Stimulated activated CD4-positive, alpha-beta T cell treated with anti-CD3 and anti-CD28 coated beads, Interleukin-15, amount 100 ng/mL, for 24 hours (primary cell): ENCODE measurements at places on chromosomes 6 and 20.

GRCh38 chr20:58112017-58112781 lies 116.3 kb downstream of the ANKRD60 start:
- no peak for DNase-seq

- no peak for DNase-seq
These were observed 56.5 kb upstream of the HDGFL1 start for GRCh38 chr6:22512686-22513427.

GRCh38 chr20:3251806-3252205 lies 12.8 kb upstream of the SLC4A11 start:
- no peak for DNase-seq

DNA sequence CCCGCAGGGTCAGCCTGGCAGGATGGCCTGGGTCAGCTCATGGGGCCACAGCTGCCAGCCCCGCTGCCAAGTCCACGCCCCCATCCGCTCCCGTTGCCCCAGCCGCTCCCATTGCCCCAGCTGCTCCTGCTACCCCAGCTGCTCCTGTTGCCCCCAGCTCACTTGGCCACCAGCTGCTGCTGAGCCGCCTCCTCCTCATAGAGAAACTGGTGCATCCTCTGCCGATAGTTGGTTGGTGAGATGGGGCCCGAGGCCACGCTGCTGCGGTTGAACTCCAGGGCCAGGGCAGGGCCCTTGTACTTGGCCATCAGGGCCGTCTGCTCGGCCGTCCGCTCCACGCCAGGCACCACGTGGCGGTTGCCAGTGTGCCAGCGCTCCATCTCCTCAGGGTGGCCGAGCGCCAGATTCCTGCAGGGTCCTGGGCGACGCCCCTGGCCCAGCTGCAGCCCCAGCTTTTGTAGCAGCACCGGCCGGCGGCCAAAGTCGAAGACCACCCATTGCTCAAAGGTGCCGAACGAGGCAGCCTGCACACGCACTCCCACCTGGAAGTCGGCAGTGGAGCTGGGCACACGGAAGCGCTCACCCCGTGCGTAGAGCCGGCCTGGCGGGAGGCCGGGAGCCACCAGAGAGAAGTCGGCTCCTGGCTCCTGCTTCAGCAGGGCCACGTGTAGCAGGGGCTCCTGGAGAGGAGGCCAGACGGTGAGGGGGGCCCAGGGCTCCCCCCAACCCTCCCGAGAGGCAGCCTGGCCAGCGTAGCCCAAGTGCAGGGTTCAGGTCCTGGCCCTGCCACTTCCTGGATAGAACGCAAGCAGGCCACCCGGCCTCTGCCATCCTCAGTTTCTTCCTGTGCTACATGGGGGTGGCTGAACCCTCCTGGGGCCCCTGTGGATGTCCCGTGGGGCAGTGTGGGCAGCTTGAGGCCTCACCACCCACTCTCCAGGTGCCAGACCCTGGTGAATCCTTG lies 4.8 kb downstream of the HELZ2 start:
- no peak for DNase-seq

GRCh38 chr20:57025666-57026224 lies 240.7 kb downstream of the BMP7 start:
- DNase-seq = no peak

GRCh38 chr20:19881080-19881840 lies 123.2 kb downstream of the RIN2 start:
- DNase-seq = no peak

- no peak for DNase-seq
These were observed 347.6 kb upstream of the MMS22L start for GRCh38 chr6:97630604-97631003.

GRCh38 chr6:40909811-40910210 lies 129.2 kb downstream of the UNC5CL start:
- no peak for DNase-seq

GRCh38 chr6:163930012-163930411 lies 515.5 kb downstream of the QKI start:
- DNase-seq = no peak

DNA sequence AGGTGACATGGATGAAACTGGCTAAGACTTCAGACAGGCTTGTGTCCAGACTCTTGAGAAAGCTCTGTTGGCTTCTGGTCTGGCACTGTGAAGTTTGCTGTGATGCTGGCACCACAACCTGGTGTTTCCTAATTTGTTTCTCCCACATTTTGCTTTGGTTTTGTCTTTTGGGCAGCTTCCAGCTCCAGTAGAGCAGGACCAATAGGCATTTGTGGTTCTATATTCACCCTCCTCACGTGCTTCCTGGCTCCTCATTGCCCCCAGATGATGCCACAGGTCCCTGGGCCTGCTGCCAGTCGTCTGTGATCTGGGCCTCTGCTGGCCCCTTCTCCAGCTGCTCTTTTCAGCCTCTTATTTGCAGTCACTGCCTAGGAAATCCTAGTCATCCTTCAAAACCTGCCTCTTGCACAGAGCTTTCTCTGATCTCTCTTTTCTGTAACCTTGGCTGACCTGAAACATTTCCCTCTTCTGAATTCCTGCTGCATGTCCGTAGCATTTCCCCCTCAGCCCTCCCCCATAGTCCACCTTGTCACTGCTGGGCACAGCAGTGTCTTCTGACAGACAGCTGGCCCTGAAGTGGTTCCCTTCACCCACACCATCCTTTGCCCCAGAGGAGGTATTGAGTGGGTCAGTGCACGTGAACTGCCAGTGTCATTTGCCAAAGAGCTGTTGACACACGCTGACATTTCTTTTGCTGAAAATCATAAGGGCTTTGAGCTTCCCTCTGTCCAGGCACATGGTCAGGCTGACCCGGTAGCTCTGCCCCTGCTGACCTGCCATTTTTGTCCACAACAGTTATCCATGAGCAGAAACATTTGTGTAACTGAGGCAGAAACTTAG lies 63.0 kb downstream of the PTPN1 start:
- no peak for DNase-seq

GRCh38 chr6:89807581-89807980 lies 12.0 kb downstream of the MDN1 start:
- no peak for DNase-seq

- no peak for DNase-seq
These were observed 17.8 kb upstream of the BLCAP start for GRCh38 chr20:37545516-37545915.

- peak; percentile 74 for DNase-seq
These were observed 185.7 kb downstream of the BACH2 start for GRCh38 chr6:90110971-90111370.

- no peak for DNase-seq
These were observed 137.4 kb upstream of the RNF24 start for GRCh38 chr20:4152696-4153235.

- no peak for DNase-seq
These were observed 284.9 kb downstream of the PRKN start for GRCh38 chr6:162442687-162443086.

GRCh38 chr6:150891888-150892485 lies 26.5 kb downstream of the MTHFD1L start:
- DNase-seq = peak; percentile 59

DNA sequence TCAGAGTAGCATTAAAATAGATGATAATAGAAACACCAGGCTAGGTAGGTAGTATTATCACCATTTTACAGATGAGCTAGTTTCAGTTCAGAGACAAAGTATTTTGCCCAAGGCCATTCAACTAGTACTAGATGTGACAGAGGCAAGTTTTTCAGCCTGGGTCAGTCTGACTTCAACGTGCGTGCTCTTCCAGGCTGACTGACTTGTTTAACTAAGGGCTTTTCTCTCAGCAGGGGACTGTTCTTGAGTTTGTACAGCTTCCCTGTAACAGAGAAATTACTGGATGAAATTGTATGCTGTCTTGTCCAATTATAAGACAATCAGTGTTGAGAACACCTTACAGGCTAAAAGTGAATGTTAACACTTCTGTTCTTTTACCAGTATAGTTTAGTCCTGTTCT lies 333.5 kb upstream of the MAN1A1 start:
- DNase-seq = no peak

DNA sequence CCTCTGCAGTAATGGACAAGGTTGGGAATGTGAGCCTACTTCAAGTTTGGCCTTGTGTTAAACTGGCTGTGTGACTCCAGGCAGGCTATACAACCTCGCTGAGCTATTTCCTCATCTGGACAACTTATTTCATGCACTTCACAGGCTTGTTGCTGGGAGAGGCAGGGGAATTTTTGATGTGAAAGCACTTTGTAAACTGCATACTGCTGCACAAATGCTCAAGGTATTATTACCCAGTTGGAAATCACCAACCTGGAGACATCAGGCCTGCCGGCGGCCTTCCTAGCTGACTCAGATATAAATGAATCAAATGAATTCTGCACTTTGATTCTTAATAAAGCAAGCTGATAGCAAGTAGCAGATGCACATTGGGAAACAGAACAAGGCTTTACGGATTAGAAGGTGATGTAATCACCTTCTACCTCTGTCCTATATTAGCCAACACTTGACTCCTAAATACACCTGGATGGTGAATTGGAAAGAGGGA lies 10.1 kb downstream of the JARID2 start:
- peak; percentile 20 for DNase-seq

DNA sequence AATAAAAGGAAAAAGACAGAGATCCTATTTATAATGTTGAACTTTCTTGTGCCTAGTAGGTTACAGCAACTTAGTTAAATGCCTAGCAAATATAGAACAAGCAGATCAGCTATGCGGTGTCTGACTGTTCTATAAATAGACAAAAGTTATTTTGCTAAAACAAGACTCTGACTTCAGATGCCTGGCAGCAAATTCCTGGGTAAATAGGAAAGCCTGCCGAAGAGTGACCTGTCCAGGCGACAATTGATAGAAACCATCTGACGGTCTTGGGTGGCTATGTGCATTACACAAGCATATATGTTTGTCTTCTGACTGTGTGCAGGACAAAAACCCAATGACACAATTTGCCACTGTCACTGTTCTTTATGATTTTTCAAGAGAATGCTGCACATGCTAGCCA lies 38.0 kb upstream of the PDE10A start:
- no peak for DNase-seq

GRCh38 chr6:122652431-122652830 lies 42.2 kb downstream of the PKIB start:
- no peak for DNase-seq

DNA sequence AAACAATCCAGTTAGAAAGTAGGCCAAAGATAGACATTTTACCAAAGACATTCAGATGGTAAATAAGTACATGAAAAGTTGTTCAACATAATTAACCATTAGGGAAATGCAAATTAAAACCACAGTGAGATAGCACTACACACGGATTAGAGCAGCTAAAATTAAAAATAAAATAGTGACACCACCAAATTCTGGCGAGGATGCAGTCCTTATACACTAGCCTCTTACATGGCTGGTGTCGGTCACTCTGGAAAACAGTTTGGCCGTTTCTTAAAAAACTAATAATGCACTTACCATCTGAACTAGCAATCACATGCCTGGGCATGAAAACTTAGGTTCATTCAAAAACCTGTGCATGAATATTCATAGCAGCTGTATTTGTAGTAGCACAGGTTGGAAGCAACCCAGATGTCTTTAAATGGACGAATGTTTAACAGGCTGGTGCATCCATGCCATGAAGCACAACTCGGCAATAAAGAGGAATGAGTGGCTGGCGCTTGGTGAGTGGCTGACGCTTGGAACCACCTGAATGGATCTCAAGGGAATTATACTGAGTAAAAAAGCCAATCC lies 77.0 kb downstream of the FAM120B start:
- no peak for DNase-seq

DNA sequence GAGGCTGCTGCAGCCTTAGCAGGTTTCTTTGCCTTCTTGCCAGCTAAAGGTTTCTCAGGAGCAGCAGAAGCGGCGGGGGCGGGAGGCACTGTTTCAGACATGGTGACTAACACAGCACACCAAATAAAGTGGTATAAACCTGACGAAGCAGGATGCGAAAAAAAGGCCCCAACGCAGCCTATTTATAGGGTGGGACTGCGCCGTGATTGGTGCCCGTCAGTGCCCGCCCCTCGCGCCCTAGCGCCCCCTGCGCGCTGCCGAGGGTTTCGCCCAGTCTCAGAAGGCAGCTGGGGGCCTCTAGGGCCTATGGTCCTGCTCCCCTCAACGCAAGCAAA lies 55.0 kb downstream of the TRIM38 start:
- peak; percentile 91 for DNase-seq

DNA sequence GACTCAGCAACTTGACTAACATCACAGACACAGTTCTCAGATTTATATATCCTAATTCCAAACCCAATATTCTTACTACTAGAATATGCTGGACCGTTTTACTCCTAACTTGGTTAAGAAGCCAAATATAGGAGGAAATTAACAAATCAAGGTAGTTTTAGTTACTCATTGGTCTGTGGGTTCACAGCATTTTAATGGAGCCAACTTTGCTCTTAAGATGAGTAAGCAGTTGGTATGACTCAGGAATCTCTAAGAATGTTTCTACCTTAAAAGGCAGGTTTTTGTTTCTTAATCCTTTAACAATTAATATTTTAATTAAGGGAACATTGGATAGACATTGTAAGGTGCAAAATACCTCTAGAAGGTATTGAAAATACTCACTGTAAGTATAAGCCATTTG lies 31.6 kb downstream of the OPRM1 start:
- DNase-seq = no peak

GRCh38 chr6:6461138-6461537 lies 127.4 kb upstream of the LY86 start:
- DNase-seq = no peak

GRCh38 chr6:28378644-28379043 lies 20.9 kb downstream of the ZSCAN12 start:
- DNase-seq = no peak

DNA sequence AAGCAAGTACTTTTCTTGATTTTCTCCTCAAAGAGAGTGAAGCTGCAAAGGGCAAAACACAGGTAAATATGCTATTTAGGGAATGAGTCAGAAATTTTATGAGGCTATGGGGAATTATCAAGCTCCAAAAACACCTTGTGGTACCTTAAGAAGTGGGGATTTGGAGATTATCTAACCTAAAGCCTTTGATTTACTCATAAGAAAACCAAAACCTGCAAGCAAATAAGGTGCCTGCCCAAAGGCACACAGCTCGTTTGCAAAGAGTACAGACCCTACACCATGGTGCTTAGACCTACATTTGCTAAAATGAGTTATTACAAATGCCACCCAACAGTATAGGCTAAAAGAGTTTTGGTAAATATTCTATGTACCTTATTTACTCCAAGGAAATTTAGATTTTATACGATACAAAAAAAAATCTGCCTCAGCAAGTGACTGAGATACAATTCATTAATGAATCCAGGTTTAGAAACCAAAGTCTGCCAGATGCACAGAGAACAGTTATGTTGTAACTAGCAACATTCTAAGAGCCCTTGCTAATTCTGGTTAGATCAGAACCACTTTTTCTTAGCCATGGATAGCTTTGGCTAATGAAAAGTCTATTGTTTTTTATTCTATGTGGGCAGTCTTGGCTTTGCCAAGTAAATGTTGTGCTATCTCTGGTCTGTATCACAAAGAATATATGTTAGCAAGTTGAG lies 101.5 kb downstream of the KHDC1L start:
- DNase-seq = no peak

DNA sequence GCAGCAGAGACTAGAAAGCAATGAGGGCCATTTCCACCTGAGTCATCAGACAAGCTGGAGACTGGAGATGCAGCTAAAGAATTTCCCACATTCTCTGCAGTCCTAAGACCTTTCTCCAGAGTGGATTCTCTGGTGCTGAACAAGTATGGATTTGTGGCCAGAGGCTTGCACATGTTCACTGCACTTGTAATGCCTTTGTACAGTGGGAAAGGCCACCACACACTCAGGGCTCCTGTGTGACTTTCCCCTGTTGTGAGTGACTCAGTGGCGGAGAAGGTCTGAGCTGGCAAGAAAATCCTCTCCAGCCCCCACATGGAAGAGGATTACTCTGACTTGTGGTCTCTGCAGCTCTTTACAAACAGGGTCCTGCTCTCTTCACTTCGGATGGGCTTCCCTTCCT lies 192.3 kb downstream of the C6orf118 start:
- DNase-seq = no peak
